ENCODE measurements at places on chromosomes 13 and 19.

GRCh38 chr19:19471682-19472081 is 43.7 kb downstream of the TSSK6 start:
- no peak for DNase-seq

DNA sequence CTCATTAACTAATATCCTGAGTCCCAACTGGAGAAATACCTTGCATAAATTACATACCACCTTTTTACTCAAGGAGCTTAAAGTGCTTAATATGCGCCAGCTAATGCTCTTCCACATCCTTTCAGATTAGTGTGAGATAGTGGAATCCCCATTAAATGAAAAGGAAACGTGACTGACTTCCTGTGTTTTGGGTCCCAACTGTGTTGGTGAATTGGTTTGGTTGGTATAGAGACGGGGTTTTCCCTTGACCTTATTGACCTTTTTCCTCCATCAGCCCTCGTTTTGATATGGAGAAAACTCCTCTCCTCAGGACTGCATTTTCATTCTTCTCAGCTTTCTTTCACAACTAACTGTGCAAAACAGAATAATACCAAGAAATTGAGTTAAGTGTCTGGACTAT is 163.5 kb downstream of the PAN3 start:
- DNase-seq = no peak

DNA sequence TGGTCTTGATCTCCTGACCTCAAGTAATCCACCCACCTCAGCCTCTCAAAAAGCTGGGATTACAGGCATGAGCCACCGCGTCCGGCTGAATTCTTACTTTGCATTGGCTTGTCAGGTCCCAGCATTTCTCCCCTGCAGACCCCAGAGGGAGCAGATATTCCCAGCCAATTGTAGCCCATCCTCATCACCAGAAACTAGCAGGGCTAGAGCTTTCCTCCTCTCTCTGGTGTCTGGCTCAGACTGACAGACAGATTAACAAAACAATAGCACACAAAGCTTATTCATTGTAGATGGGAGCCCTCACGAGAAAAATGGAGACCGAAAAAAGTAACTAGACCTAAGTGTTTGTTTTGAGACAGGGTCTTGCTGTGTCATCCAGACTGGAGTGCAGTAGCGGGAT is 7.5 kb upstream of the MPV17L2 start:
- no peak for DNase-seq

GRCh38 chr13:73939071-73939380 is 195.2 kb downstream of the KLF12 start:
- DNase-seq = no peak

DNA sequence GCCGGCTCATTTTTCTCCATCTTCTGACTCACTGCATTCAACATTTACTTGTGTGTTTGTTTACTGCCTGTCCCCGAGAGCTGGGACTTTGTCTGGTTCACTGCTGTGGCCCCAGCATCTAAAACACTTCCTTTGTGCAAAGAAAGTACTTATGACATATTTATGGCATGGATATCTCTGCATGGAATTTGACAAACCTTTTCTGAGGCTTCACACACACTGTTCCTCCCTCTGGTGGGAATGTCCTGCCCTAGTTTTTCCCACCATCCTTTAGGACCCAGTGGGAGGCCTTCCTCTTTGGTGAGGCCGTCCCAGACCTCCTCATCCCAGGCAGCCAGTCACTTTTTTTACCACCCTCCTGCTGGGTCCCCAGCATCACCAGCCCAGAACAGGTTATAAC is 1.4 kb upstream of the SRRM5 start:
- DNase-seq = no peak

DNA sequence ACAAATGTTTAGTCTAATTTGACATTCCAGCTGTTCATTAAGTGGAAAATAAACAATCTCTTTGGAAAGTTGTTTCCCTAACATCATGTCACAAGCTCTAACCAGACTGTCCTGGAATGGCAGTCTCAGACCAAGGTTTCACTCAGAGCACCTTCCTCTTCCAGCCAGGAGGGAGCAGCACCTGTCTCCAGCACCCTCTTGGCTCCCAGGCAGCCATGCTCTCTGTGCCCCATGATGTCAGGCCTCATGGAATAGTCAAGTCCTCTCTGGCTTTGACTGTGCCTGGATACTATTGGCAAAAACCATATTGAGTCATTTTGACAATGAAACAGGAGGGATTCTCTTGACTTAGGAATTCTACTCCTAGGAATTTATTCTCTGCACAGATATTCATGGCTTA is 171.4 kb downstream of the OXGR1 start:
- DNase-seq = no peak

GRCh38 chr19:2061495-2062388 is 10.7 kb upstream of the MKNK2 start:
- DNase-seq = peak; percentile 99

GRCh38 chr19:53977429-53977990 is 13.9 kb upstream of the CACNG6 start:
- DNase-seq = peak; percentile 10

DNA sequence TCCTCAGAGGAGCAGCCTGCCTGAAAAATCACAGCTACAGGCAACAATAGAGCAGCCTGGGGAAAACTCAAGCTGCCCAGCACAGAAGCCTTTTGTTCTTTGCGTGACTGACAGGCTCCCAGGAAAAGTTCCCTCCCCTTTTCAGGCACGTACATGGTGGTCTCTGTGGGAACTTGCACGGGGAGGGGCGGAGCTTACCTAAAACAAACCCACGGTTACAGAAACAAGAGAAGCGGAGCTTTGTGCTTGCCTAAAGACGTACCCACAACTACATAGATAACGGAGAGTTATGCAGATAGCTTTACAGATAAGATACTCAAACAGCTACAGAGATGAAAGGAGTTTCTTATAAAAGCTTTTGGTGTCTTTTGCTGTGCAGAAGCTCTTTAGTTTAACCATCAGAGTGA is 11.4 kb downstream of the ETFB start:
- DNase-seq = no peak

GRCh38 chr19:48363500-48363809 is 285 bp downstream of the TMEM143 start:
- no peak for DNase-seq
